ENCODE measurements at places on chromosomes 5 and 9.
A peak's percentile ranks its signal among the peaks of the same experiment; 100 is the strongest.

DNA sequence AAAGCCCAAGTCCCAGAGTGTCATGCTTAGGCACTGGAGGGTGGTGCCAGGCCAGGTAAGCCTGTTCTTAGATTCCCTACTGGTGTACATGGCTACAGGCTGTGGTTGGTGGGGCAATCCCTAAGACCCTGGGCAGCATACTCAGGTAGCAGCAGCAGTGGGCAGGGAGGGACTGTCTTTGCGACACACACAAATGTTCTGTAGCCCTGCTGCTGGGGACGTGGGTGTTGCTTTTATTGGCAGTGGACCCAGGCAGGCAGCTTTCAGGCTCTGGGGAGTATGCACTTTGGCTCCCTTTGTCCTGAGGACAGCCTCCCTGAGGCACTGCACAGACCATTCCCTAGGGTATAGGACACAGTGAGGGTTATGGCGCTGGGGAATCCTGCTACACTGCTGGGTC is 137.1 kb upstream of the ADAMTS19 start:
- no peak for DNase-seq

DNA sequence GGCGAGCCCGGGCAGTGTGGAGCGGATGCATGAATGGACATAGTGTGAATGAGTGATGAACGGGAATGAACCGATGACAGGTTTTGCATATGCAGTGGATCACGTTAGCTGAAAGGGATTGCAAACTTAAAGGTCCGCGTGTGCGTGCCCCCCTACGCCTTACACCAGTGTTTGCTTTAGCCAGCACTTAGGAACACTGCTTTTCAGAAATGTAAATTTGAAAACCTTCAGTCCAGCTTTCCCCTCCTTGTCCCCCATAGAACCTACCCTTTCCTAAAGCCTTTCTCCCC is 692 bp downstream of the PSAT1 start:
- no peak for DNase-seq

- no peak for DNase-seq
Observed at GRCh38 chr9:83688921-83689320, 18.8 kb downstream of the UBQLN1 start.

DNA sequence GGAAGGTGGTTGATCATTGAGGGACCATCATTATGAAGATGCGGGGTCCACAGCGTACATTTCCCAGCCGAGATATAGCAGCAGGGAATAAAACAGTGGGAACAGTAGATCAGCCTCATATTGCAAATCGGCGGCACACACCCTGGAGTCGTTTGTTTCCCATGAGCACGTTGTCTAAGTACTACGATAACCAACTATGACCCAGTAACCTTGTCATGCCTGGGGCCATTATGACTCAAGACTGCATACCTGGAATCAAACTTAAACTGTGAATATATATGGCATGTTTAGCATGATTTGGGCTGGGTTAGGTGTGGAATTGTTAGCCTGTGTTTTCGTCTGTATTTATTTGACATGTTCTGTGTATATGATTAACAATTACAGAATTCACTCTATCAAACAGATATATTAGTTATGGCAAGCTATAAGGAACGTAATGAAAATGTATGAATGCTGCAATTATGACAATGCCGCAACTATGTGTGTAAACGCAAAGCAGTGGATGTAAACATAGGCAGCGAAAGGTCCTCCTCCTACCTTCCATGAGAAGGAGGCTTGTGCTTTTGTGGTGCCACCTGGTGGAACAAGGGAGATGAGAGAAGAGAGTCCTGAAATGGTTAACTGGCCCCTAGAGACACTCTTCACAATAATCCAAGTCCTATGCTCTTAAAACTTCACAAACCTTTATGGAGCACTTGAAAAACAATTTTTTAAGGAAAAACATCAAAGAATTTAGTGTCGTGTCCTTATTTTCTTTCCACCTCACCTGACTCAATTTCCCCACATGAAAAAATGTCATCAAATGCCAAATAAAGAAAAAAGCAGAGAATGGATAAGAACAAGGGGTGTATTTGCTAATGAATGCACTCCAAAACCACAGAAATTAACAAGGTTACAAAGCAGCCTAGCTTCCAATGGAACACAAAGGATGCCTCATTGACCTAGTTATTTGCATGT is 47.1 kb downstream of the SEMA5A start:
- DNase-seq: peak; percentile 20

DNA sequence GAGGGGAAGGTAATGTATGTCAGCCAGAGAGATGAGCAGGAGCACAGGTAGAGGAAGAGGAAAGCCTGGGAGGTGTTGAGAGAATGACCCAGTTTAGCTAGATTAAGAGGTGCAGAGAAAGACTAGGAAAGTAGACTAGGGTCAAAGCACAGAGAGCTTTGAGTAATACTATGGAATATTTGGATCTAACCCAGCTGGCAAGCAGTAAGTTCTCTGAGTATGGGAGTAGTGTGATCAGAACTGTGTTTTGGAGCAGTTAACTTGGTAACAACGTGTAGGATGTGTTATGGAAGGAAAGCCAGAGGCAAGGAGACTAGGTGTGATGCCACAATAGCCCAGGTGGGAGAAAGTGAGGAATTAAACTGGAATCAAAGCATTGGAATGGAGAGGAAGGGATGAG is 84.9 kb upstream of the PTGER4 start:
- DNase-seq: no peak

DNA sequence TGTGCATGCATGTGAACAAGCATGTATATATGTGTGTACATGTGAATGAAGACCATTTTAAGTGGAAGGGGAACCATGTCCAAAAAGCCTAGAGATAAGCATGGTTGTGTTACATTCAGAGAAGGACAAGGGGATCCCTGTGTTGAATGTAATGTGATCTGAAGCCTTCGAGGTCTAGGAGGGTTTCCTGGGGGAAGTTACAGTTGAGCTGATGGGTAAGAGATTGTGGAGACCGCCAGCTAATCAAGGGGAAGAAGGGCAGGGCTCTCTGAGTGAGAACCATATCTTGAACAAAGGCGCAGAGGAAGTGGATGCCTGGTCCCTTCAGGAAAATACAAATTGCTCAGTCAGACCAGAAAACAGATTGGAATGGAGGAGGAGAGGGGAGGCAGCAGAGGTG is 45.5 kb upstream of the TNFSF15 start:
- no peak for DNase-seq

DNA sequence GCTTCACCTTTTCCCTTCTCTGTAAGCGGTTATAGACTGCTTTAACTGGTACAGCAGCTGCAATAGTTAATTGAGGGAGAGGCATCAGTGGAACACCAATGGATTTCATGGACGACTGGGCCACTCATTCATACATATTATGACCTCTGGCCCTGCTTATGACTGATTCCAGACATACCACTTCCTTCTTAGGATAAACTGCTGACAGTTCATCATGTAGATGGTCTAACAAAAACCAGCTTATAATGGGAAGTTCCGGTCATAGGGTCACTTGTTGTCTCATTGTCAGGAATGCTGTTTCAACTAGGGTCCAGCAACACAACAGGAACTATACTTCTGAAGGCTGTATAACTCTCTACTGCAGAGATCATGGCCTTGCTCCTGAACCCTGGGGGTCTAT is 265.2 kb upstream of the RASA1 start:
- DNase-seq: no peak

- no peak for DNase-seq
Observed at GRCh38 chr5:138149530-138149929, 10.3 kb upstream of the NME5 start.

Data from iPS DF 6.9 (cell line).